ENCODE measurements at places on chromosomes 11 and 22. TPM values are rescaled to one million over a fixed set of nuclear protein-coding genes. Genes with fewer than 3 reads are reported as not detected.

The NRXN2 gene
- total RNA-seq, result 3.9 TPM

The GPR83 gene
- not detected for total RNA-seq

The SLC22A6 gene
- not detected for total RNA-seq

The DNAJC4 gene
- total RNA-seq, result 50.7 TPM

The OR10A2 gene
- not detected for total RNA-seq

The SCGB1D2 gene
- total RNA-seq, result not detected

The ABCC8 gene
- 4.1 TPM for total RNA-seq

The PGM2L1 gene
- 12.0 TPM for total RNA-seq

The PYGM gene
- 2.8 TPM for total RNA-seq

The TRIM51G gene
- total RNA-seq, result not detected

The CHRM1 gene
- total RNA-seq, result 0.96 TPM

The KCNK7 gene
- total RNA-seq, result 0.49 TPM

The SCN2B gene
- total RNA-seq, result 3.7 TPM

The OR5P2 gene
- not detected for total RNA-seq

The SMTNL1 gene
- total RNA-seq, result not detected

The PGAP2 gene
- total RNA-seq, result 15.7 TPM

The RIMBP3C gene
- 0.22 TPM for total RNA-seq

The SLC22A9 gene
- not detected for total RNA-seq

The SLC17A6 gene
- total RNA-seq, result not detected

The AGBL2 gene
- 1.6 TPM for total RNA-seq

The KCNE3 gene
- 8.5 TPM for total RNA-seq

The PRR14L gene
- 63.5 TPM for total RNA-seq

The RIN1 gene
- 12.7 TPM for total RNA-seq

The KLHL35 gene
- total RNA-seq, result 0.25 TPM

The MTA2 gene
- 92.1 TPM for total RNA-seq

The C22orf42 gene
- total RNA-seq, result not detected

The OR56A3 gene
- total RNA-seq, result not detected

The NTM gene
- total RNA-seq, result 1.2 TPM

The PANX3 gene
- total RNA-seq, result not detected

The PDE2A gene
- total RNA-seq, result 7.0 TPM

The PDGFB gene
- total RNA-seq, result 1.8 TPM

The CDON gene
- 3.8 TPM for total RNA-seq

The AMPD3 gene
- total RNA-seq, result 7.2 TPM

The NRIP3 gene
- 0.63 TPM for total RNA-seq

The FZD4 gene
- 7.9 TPM for total RNA-seq

The NFRKB gene
- total RNA-seq, result 19.5 TPM

The OR10A5 gene
- total RNA-seq, result not detected

The TRIM48 gene
- not detected for total RNA-seq

The TMEM86A gene
- total RNA-seq, result 1.7 TPM

The SCN3B gene
- total RNA-seq, result 2.6 TPM

The P4HA3 gene
- 0.46 TPM for total RNA-seq

The SLC37A2 gene
- 6.2 TPM for total RNA-seq

The HNRNPUL2 gene
- 58.6 TPM for total RNA-seq

The HOATZ gene
- total RNA-seq, result not detected

The FXYD6 gene
- total RNA-seq, result 15.9 TPM

The C22orf31 gene
- not detected for total RNA-seq

The FJX1 gene
- 0.84 TPM for total RNA-seq

The KCTD14 gene
- 13.2 TPM for total RNA-seq

The HEPACAM gene
- total RNA-seq, result not detected

The SPDYC gene
- not detected for total RNA-seq

The MMP11 gene
- 6.3 TPM for total RNA-seq

The AIFM3 gene
- 181 TPM for total RNA-seq

The DEUP1 gene
- total RNA-seq, result not detected

The GDPD4 gene
- 0.43 TPM for total RNA-seq

The OTOG gene
- total RNA-seq, result not detected

The RTN4RL2 gene
- 0.73 TPM for total RNA-seq
